ENCODE measurements at places on chromosomes 16 and 17.

GRCh38 chr16:31064882-31065461 lies 9.1 kb downstream of the ZNF668 start:
- no peak for DNase-seq

DNA sequence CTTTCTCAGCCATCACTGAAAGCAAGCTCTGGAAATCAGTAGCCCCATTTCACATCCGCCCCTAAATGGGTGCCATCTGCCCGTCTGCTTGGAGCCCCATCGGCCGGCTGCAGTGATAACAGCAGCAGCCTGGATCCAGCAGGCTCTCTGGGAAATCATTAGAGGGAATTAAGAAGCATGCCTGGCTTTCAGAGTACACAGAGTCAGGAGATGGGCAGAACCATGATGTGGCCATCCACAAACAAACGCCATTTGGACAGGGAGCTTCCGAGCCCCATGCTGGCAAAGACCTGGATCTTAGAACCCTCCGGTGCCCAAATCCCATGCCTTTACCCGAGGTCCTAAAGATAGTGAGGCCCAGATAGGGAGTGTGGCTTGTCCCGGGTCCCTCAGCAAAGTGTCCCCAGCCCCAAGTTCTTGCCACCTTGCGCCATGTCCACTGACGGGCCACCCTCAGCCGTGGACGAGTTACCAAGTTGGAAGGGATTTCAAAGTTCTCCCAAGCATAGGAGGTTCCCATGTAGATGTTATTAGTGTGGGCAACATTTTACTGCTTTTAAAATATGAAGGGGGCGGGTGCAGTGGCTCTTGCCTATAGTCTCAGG lies 1.0 kb upstream of the LITAF start:
- DNase-seq: no peak

DNA sequence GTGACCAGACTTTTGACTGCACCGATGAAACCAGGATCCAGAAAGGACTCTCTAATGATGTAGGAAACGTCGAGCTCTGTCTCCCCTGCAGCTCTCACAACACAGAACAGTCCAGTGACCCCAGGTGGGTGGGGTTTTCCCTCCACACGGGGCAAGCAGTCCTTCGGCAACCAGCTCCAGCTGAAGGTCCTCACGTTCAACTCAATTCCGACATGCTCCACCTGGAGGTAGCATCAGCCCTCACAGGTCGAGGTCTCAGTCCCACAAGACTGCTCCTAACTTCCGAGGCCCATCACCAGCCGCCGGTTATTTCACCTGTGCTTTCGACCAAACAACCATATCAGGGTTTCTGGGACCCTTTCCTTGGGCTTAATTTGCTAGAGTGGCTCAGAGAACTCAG lies 28.2 kb downstream of the ITGAE start:
- no peak for DNase-seq

DNA sequence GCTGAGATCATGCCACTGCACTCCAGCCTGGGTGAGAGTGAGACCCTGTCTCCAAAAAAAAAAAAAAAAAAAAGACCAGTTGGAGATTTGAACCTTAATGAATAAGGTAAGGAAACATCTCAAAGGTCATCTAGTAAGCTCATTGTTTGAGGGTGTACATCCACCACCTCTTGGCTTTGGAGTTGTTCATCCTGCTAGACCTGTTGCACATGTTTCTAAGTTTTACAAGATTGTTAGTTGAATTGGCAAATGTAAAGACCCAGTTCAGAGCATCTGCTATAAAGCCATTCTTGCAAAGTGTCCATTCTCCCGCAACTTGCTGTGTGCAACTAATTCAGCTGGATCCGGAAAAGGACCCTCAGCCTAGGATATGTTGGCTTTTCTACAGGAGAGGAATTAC lies 1.5 kb downstream of the PSMD7 start:
- DNase-seq: no peak

DNA sequence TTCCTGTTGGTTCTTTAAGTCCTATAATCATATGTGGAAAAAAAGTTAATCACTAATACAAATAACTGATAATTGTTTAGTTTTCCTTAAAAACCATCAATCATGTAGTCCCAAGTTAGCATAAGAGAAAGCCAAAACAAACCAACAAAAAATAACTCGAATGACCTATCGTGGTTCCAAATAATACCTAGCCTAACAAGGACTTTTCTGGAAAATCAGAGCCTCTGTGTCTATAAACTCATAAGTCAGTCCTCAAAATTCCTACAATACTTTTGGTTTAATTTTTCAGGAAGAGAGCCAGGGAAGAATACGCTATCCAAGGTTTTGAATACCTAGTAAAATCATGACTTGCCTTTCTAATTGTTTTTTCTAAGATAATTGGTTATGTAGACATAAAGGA lies 975.3 kb upstream of the SOX9 start:
- no peak for DNase-seq

DNA sequence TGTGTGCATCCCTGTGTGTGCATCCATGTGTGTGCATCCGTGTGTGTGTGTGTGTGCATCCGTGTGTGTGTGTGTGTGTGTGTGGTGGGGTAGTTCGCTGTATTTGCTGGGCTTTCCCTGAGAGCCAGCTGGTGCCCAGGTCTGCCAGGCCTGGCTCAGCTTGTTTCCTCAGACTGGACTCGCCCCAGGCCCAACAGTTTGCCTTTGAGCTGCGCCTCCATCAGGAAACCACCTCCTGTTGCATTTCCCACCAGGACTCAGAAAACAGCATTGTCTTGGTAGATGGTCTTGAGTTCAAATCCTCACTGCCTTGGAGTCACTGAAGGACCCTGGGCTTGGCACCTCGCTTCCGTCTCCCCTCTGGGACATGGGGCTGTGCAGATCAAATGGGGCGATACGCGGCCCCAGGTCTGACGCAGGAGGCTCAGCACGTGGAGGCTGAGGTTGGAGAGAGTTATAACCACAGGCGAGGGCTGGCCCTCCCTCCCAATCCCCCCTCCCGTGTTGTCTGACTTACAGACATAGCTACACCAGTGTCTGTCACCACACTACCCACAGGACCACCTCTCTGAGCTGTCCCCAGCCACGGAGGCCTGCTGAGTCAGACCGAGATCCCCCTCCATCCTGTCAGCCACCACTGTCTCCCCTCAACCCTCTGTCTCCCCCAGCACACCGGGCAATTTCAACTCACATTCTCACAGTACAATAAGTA lies 4.7 kb downstream of the ITGAE start:
- peak; percentile 86 for DNase-seq

DNA sequence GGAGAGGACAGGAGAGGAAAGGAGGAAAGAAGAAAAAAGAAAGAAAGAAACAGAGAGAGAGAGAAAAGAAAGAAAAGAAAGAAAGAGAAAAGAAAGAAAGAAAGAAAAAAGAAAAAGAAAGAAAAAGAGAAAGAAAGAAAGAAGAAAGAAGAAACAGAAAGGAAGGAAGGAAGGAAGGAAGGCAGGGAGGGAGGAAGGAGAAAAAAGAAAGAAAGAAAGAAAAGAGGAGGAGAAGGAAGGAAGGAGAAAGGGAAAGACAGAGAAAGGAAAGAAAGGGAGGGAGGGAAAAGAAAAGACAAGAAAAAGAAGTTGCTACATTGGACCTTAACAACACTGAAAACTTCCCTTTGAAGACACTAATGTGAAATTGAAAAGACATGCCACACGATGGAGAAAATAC lies 56.6 kb upstream of the CCL2 start:
- no peak for DNase-seq

GRCh38 chr16:57098188-57098841 lies 5.9 kb downstream of the CPNE2 start:
- no peak for DNase-seq

DNA sequence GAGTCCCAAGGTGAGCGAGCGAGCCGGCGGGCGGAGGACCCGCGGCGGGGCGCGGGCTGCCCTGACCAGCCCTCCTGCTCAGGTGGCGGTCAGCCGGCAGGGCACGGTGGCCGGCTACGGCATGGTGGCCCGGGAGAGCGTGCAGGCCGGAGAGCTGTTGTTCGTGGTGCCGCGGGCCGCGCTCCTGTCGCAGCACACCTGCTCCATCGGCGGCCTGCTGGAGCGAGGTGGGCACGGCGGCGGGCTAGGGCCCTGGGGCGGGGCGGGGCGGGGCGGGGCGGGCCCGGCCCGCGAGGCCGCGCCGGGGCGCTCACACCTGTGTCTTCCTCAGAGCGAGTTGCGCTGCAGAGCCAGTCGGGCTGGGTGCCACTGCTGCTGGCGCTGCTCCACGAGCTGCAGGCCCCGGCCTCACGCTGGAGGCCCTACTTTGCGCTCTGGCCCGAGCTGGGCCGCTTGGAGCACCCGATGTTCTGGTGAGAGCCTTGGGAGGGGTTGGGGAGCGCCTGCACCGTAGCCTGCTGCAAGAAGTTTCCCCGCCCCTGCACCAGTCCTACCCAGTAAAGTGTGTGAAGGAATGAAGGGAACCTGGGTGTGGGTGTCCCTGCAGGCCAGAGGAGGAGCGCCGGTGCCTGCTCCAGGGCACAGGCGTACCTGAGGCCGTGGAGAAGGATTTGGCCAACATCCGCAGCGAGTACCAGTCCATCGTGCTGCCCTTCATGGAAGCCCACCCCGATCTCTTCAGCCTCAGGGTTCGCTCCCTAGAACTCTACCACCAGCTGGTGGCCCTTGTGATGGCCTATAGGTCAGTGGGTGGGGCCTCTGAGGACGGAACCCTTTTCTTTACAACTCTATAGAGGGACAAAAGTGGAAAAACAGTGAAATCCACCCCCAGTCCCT lies 802 bp downstream of the SETD6 start:
- peak; percentile 36 for DNase-seq

GRCh38 chr16:714558-715476 lies at the start of gene METRN:
METRN (plus strand) TSS chr16:715118; CDS start chr16:715290, 172 bp downstream.
- DNase-seq: peak; percentile 90

GRCh38 chr16:53809088-53809932 lies 105.4 kb downstream of the FTO start:
- DNase-seq: no peak

- no peak for DNase-seq
Observed at GRCh38 chr17:40056379-40057015, 2.3 kb upstream of the MED24 start.

DNA sequence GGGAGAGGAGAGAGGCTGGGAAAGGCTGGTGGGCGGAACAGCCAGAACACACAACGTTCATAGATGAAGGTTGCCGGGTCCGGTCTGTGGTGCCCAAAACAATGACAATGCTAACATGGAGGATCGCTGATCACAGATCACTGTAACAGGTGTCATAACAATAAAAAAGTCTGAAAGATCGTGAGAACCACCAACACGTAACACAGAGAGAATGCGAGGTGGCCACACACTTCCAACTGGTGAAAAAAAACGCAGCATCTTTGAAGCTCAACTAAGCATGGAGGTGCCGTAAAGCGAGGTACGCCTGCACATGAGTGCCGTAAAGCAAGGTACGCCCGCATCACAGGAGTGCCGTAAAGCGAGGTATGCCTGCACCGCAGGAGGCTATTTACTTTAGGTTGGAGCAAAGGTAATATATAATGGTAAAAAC lies 42.3 kb downstream of the ABR start:
- DNase-seq: no peak

- DNase-seq: no peak
Observed at GRCh38 chr16:80167657-80168390, 373.0 kb upstream of the DYNLRB2 start.

- DNase-seq: no peak
Observed at GRCh38 chr17:21381076-21381706, 5.0 kb downstream of the KCNJ12 start.

- no peak for DNase-seq
Observed at GRCh38 chr16:74501484-74502478, 80.5 kb upstream of the CLEC18B start.

GRCh38 chr16:70483426-70483825 lies 29.0 kb downstream of the FCSK start:
- DNase-seq: no peak

- DNase-seq: peak; percentile 37
Observed at GRCh38 chr16:87344931-87345631, 27.9 kb upstream of the C16orf95 start.

DNA sequence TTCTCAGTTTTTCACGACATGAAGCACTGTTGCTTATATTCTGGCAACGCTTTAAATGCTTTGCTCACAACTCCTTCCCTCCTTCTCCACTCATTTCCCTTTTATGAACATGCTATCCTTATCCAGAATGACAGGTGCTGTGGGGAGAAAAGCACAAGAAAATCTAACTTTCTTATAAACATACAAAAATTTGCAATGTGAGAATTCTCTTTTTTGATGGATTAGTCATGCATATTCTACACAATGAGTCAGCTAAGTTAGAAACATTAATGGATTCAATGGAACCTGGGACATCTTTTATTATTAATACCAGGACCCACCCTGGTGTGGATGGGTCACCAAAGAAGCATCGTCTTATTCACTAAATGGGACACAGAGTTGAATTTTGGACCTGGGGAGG lies 234.6 kb upstream of the CDH5 start:
- no peak for DNase-seq

DNA sequence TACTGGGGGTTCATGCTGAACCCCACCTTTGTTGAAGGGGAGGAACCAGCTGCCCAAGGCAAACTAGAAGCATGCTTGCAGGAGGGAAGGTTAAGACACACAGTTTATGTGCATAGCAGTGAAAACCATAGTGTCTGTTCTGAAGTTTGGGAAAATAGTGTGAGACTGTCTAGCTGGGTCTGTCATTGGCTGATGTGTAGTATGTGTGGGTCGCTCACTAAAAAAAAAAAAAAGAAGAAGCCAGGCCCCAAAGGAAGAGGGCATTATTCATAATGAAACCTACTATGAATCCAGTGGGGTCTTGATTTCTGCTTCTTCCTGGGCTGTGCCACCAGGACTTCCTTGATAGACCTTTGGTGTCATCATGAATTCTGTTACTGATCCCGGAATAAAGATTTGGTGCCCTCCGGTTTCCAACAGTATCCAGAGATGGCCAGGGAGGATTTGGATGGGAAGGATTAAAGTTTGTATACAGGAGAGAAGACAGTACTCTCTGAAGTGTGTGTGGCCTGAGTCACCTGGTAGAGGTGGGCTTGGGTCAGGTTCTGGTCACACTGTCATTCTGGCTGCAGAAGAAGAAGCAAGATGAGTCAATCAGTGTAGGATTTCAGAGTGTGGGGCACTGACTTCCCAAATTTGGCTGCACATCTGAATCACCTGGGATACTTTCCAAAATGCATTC lies 220.3 kb downstream of the PRKCA start:
- DNase-seq: no peak

DNA sequence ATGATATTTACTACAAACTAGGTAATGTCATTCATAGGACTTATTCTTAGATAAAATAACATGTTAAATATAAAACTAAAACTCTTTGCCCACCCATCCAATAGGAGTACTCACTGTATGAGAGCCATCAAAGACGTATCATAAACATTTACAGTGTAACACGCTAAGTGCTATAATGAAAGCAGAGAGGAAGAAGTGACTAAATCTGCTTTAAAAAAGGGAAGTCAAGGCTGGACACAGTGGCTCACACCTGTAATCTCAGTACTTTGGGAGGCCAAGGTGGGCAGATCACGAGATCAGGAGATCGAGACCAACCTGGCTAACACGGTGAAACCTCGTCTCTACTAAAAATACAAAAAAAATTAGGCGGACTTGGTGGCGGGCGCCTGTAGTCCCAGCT lies 32.4 kb downstream of the SPAG9 start:
- no peak for DNase-seq

Data from stimulated activated CD8-positive, alpha-beta memory T cell treated with anti-CD3 and anti-CD28 coated beads, Interleukin-2, amount 100 ng/mL, for 48 hours (primary cell).